ENCODE measurements at places on chromosomes 6 and 20. TPM values are rescaled to one million over a fixed set of nuclear protein-coding genes. Genes with fewer than 3 reads are reported as not detected.

GRCh38 chr6:9240861-9241260 is 805.5 kb upstream of the SLC35B3 start:
- no peak for DNase-seq

DNA sequence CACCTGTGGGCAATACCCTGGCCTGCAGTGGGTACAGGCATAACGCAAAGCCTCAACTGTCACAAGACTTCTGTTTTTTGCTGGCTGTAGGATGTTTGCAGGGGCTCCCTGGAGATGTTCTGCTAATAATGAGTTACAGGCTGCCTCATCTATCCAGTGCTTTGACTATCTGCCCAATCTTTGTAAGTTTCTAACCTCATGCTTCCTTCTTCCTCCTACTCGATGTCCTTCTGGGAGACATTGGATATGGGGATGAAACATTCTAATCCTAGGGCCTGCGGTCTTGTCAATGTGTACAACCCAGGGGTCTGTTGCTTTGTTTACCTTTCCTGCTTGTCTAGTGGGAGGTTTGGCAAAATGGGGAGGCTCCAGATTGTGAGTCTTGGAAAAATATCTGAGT is 136.8 kb upstream of the TCF21 start:
- no peak for DNase-seq

GRCh38 chr20:59954718-59955117 is 3.5 kb upstream of the CDH26 start:
- no peak for DNase-seq

GRCh38 chr6:166540631-166541331 is 45.7 kb downstream of the RAMACL start:
- no peak for DNase-seq

DNA sequence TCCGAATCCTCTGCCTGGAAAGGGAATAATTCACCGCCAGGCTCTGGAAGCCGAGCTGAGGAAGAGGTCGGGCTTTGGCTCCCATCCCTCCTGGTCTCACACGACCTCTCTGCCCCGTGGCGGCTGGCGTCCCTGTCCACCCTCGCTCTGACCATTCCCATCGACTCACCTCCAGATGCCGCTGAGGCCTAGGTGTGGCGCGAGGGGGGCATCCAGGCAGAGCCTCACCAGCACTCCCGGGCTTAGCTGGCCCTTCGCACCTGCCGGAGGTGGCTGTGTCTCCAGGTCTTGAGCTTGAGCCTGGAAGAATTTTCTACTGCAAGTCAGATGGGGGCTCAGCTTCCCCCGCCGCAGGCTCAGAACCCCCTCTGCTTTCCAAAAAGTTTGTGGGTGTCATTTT is 28.5 kb upstream of the SMOC2 start:
- no peak for DNase-seq

DNA sequence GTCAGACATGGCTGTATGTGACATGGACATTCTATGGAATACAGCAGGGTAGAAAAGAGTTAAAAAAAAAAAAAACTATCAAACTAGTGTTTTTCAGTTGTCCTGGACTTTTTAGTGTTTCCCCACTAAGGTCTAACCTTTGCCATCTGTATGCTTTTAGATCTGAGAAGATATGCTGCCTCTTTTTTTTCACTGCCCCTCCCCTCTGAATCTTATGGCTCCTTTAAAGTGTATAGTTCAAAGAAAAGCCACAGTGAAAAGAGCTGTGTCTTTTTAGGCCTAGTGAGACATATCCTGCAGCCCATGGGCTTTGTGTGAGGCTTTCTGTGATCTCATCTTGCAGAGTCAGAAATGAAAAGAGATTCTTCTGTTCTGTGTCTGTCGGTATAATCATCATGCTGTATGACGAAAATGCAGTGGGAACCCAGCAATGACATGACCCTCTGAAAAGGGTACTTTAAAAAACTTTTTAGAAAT is 29.3 kb downstream of the ADGRG6 start:
- no peak for DNase-seq

The IRF4 gene
- 1.3 TPM for total RNA-seq

The TTK gene
- 79.6 TPM for total RNA-seq

Measured in GM23338 (cell line).